ENCODE measurements at places on chromosomes 4 and X.

- no peak for DNase-seq
These were observed 5.1 kb downstream of the PSAPL1 start for GRCh38 chr4:7429601-7430078.

DNA sequence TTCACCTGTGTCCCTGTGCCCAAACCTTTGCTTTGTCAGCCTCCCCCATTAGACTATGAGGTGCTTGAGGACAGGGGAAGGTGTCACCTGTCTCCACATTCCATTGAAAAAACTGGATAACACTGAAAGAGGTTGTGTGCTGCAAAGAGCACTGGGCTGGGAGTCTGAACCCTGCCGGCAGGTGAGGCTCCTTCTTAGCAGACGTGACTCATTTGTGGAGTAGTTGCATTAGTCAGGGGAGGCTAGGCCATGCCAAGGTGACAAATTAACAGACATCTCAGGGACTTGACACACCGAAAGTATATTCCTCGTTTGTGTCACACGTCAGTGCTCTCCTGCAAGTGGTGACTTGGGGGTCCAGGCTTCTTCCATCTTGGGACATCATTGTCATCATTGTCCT, 95.9 kb upstream of the STX18 start:
- no peak for DNase-seq

DNA sequence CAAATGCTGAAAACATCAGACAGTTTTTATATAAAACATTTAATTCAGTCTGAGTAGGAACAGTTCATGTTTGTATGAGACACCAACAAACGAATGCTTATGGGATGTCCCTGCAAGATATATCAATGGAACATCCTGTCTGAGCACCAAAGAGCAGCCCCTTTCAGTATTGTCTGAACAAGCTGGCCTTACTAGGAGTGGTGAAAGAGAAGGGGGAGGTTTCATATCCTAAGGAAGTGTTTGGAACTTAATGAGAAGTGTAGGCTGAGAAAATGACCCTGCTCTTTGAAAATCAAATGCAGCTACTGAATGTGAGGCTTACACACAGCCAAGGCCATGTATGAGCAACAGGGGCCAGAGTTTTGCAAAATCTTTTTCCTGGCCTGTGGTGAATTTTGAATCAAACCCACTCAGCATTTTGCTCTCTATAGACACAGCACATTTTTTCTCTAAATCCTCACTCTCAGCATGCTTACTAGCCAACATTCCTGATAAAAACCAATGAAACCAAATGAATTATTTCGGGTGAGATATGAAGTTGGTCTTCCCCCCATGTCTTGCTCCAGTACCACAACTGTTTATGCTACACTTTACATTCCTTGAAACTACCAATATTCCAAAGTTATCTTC, 119.4 kb downstream of the LUZP4 start:
- DNase-seq: no peak

DNA sequence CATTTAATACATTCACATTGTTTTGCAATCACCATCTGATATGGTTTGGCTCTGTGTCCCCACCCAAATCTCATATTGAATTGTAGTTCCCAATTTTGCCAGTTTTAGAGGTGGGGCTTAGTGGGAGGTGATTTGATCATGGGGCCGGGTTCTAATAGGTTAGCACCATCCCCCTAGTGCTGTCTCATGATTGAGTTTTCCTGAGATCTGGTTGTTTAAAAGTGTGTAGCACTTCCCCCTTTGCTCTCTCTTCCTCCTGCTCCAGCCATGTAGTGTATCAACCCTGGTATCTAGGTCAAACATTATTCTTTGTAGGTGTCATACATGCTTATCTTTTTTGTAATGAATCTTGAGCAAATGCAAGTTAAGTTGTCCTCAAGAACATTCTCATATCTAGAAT, 83.3 kb upstream of the KIT start:
- no peak for DNase-seq

DNA sequence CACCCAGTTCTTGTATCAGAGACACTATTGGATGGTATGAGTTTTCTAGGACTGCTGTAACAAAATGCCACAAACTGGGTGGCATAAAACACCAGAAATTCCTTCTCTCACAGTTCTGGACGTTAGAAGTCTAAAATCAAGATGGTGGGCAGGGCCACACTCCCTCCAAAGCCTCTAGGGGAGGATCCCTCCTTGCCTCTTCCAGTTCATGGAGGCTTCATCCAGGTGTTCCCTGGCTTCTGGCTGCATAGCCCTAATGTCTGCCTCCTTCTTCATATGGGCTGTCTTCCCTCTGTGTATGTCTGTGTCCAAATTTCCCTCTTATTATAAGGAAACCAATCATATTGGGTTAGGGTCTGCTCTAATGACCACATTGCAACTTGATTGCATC, 38.4 kb upstream of the RASL11B start:
- no peak for DNase-seq

- DNase-seq: peak; percentile 50
These were observed 28.4 kb downstream of the PDHA1 start for GRCh38 chrX:19372170-19372546.

GRCh38 chr4:53986062-53986461, 78.3 kb downstream of the CHIC2 start:
- DNase-seq: no peak

DNA sequence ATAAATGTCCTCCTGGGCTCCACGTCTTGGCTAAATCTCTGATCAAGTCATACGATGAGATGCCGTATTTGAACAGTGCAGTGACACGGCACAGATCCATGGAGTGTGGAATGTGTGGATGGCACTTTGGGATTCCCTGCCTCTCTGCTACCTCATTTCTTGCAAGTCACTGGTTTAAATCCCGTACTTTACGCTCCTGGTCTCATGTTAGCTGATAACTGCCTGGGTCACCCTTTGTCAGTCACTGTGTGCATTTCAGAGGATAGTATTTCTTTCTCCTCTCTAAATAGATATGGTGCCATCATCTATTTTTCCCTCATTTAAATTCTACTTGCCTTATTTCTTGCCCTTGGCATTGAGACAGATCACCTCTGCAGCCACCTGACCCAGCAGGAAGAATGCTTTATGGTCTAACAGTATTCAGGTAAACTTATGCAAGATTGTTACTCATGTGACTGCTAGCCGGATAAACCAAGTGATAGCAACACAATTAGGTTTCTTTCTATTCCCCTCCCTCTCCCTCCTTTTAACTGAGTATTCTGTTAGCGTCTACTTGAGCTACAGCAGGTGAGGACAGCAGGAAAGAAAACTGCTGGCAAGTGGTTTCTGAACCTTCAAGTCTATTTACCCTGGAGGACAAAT, 2.8 kb downstream of the EGF start:
- no peak for DNase-seq

DNA sequence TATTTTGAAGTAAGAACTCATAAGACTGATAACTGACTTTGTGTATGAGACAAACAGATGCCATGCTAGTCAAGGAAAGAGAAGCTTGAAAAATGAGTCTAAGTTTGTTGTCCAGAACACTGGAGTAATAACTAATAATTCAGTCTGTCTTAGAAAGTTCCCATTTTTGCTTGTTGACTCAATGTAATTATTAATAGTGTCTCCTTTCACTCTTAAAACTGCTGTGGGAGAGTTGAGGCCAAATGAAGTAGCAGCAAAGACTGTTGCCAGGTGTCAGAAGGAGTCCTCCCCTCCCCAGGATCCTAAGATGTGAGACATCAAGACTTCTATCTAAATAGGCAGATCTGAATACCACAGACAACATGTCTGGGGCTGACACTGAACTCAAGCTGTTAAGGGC, 20.8 kb upstream of the FAM13A start:
- DNase-seq: no peak

DNA sequence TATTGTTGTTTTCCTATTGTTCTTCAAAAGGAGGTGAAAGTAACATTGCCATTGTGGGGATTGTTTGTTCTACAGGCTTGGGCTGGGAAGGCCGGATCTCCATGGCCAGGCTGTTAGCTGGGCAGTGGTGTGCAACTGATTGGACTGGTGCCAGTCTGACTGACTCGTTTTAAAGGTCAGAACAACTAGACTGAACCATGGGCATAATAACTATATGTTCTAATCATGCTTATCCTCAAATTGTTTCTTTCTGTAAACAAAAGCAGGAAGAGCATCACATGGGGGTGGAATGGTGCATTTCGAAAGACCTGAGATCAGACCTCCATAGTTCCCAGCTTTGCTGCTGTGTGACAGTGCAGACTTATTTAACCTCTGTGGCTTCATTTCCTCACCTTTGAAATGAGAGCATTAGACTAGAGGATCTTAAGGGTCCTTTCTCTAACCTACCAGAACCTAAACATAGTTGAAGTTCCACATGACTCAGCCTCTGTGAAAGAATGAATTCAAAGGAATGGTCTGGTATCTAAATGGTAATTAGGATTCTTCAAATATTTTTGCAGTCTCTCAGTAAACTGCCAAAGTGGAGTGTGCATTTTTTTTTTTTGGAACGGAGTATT, 66.7 kb upstream of the PGRMC2 start:
- no peak for DNase-seq

GRCh38 chrX:115968436-115969252, 201.9 kb upstream of the AGTR2 start:
- no peak for DNase-seq

Data from stimulated activated CD4-positive, alpha-beta T cell treated with anti-CD3 and anti-CD28 coated beads, Interleukin-12 subunit alpha, Interleukin-12 subunit beta, amount 100 ng/mL, for 24 hours (primary cell).